Activated CD4-positive, alpha-beta T cell treated with anti-CD3 and anti-CD28 coated beads for 24 hours (primary cell): ENCODE measurements at places on chromosomes 1 and 21.

- DNase-seq, result no peak
Measured at GRCh38 chr1:179958359-179958758, 3.7 kb downstream of the CEP350 start.

- DNase-seq, result no peak
Measured at GRCh38 chr1:241749945-241750695, 97.9 kb upstream of the EXO1 start.

DNA sequence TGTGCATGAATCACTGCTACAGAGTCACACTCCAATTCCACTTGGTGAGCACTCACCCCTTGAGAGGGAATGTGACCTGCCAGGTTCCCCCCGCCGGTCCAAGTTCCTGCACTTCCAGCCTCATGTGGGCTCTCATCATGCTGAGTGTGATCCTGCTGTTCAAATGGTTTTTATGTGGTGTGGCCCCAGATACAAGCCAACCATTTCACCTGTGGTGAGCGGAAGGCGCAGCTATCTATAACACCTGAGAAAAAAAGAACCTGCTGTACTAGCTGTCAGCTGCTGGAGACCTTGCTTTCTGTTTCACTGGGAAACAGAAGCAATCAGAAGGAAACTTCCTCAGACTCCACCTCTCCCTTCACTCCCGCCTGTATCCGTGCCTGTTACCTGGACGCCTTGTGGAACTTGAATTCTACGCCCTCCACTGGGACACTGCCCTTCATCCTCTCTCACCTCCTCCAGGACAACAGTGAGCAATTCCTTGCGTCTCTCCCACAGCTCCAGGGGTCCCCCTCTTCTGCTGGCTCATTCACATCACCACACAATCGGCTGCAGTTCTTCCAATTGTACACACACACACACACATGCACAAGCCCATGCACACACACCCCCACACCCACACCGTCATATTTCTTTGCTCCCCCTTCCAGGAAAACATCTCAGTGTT, 64.4 kb upstream of the RPL11 start:
- DNase-seq, result no peak

DNA sequence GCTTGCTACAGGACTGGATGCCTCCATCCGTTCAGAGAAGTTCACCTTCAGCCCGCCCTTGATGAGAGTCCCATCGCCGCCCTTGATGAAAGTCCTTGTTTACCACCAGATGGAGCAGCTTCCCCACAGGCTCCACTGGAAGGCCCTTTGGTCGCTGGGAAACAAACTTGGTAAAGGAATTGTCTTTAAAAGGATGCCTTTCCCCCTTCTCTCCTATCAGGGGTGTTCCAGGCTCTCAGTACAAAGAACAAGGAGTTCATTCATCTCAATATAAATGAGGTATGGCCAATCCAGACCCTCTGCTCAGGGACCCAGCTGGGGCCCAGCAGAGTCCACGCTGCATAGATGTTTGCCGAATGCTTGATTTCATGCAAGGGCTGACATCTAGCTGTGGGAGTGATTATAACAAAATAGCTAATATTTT, 50.8 kb downstream of the CAPN9 start:
- no peak for DNase-seq

DNA sequence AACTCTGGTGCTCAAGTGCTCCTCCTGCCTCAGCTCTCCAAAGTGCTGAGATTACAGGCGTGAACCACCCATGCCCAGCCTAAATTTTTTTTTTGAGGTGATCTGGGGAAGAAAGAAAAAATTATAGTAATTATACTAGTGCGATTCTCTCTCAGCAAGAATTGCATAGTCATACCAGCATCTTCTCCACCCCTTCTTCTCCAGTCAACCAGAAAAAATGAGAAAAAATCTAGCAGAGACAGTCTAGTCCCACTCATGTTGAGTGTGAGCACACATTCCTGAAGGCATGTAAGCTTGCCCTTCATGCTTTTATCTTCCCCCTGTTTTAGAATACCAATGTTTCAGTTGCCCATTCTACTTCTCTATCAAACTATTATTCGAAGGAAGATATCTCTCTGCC, 207.6 kb downstream of the S1PR1 start:
- no peak for DNase-seq

DNA sequence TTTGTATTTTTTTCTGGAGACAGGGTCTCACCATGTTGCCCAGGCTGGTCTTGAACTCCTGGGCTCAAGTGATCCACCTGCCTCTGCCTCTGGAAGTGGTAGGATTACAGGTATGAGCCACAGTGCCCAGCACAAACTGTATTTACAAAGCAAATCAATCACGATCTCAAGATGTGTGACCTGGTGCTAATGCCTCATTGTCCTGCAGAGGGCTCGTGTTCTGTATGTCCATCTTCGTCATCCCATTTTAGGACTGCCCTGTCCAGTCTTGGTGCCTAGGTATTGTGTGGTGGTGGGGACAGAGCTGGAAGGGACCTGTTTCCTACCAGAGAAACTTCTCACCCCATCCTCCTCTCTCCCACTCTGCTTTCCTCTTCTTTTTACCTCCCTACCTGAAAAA, 20.2 kb downstream of the PROK1 start:
- no peak for DNase-seq
